ENCODE measurements at places on chromosomes 1 and 21.

- no peak for DNase-seq
Observed at GRCh38 chr1:156896490-156897033, 3.0 kb downstream of the PEAR1 start.

GRCh38 chr1:60825593-60825992, 256.8 kb upstream of the NFIA start:
- DNase-seq = no peak

DNA sequence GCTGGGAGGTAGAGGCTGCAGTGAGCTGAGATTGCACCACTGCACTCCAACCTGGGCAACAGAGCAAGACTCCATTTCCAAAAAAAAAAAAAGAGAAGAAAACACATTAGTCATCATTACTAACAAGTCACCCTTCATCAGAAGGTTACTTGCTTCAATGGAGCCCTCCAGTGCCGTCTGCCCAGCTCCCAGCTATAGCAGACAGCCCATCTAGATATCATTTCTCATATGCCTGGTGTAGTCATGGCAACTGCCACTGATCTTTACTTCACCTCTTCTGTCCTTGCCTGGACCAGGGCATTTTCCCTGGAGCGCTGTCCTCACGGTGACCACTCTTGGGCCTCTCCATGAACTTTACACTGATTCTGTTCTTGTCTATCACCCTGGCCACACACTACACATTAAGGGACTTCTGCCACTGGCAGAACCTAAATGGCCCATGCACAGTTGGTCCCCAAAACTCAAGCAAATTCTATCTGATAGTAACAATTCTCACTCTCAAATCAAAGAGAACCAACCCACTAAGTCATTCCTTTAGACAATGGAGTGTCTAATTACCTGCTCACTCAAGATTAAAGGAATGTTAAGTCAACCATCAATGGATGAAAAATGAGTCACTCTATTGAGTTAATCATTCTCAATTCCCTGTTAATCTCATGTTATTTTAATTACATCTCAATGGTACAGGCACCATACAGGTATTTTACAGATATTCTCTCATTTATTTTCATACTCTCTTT, 12.9 kb downstream of the GPA33 start:
- DNase-seq = no peak

DNA sequence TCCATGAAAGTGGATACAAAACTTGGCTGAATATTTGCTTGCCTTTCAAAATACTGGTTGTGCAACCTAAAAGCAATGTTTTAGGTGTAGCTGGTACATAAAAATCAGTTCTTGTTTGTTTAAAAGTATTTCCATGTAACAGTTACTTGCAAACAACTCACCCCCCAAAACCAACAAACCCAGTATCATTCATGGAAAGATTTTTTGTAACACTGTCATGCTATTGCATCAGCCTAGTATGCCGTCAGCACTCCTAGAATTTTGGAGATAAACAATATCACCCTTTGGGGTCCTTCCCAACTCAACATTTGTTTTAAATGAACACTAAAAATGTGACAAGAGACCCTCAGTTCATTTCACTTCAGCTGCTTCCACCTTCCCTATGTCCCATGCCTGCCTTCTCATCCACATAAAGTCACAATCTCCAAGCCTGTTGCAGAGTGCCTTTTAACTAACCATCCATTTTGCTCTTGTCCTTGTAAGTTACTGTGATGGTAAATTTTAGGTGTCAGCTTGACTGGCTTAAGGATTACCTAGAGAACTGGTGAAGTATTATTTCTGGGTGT, 425.3 kb downstream of the DUSP10 start:
- DNase-seq = no peak

- no peak for DNase-seq
Observed at GRCh38 chr1:76230842-76231281, 156.3 kb downstream of the ST6GALNAC3 start.
